Glutamatergic neuron (in vitro differentiated cells): ENCODE measurements at places on chromosomes 7 and 10. TPM values are rescaled to one million over a fixed set of nuclear protein-coding genes. Genes with fewer than 3 reads are reported as not detected.
A peak's percentile ranks its signal among the peaks of the same experiment; 100 is the strongest.

DNA sequence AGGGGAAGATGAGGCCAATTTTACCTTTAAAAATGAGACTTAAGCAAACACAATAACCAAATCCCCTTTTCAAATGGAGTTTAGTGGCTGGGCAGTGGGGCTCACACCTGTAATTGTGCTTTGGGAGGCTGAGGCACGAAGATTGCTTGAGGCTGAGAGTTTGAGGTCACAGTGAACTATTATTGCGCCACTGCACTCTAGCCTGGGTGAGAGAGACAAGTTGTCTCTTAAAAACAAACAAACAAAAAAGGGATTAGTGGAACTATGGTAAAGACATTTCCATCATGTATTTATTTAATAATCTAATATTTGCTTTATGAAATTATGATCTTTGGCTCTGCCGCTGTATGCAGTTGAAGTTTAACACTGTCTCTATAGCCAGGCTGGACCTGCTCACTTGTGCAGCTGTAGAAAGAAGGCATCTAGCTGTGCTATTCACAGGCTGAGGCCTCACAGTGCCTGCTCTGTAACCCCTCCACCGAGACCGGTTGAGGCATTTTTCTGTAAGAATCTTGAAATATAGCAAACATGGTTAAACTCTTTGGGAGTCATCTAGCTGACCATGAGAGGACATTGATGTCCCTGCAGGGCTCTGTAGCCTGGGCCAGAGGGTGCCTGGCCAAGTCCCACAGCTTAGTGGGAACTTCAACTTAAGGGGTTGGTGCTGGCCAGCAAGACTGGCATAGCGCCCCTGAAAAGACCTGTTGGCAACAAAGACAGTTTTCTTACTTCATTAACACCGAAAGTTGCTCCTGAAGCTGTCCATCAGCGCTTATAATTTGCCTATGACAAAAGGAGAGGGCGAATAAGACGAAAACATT is 131.8 kb downstream of the BMPER start:
- no peak for DNase-seq

- no peak for DNase-seq
Observed at GRCh38 chr7:132179080-132179430, 397.2 kb downstream of the PLXNA4 start.

DNA sequence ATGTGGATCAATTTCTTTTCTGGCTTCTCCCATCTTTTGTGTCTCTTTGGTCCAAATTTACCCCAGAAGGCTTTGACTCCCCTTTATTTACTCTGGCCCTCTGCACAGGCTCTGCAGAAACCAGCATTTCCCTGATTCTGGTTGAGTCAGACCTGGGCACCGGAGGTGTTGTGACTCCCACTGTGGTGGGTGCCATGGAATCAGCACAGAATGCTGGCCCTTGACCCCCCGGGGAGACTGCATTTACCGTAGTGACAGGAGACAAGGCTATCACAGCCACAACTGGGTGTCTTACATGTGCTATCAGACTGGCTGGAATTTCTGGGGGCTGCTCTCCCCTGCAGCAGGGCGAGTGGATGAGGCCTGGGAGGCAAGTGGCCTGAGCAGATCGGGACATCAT is 37.6 kb downstream of the PLXDC2 start:
- no peak for DNase-seq

- DNase-seq: no peak
Observed at GRCh38 chr7:86844608-86845007, 200.9 kb downstream of the GRM3 start.

DNA sequence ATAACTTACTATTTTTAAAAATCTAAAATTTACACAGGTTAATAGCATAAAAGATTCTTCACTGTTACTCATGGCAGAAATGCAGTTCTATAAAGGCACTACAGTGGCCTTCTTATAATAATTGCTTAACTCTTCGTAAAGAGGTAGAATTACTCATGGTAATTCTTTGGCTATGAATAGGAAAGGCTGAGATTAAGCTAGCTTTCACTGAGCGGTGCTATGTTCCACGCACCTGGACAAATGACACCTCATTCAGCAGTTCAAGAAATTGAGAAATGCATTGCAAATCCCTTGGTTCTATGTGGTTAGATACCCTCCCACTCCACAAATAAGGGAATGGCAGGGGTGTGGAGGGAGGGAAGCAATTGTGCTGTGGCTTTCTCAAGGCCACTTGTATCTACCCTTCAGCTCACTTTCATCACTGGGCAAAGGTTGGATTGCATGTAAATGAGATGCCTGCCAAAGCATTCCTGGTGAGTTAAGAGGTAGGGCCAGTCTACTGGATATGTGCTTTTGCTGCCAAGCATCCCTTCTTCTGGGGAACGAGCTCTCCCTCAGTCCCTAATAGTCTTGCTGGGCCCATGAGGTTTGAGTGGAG is 210.9 kb downstream of the TEX36 start:
- no peak for DNase-seq

- no peak for DNase-seq
Observed at GRCh38 chr7:74179935-74180604, 5.9 kb downstream of the EIF4H start.

DNA sequence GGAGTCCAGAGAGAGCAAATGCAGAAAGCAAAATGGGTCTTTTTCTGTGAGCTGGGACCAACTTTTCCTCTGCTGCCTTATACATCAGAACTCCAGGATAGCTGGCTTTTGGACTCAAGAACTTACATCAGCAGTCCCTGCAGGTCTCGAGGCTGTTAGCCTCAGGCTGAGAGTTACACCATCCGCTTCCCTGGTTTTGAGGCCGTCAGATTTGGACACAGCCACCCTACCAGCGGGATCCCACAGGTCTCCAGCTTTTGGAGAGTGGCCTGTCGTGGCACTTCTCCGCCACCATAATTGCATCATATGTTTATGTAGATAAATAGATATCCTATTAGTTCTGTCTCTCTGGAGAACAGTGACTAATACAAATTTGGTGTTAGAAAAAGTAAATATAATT is 64.2 kb downstream of the TRIL start:
- DNase-seq: no peak

- DNase-seq: no peak
Observed at GRCh38 chr7:34755008-34755407, 97.0 kb downstream of the NPSR1 start.

- peak; percentile 54 for DNase-seq
Observed at GRCh38 chr10:52644373-52645186, 128.0 kb downstream of the MBL2 start.

DNA sequence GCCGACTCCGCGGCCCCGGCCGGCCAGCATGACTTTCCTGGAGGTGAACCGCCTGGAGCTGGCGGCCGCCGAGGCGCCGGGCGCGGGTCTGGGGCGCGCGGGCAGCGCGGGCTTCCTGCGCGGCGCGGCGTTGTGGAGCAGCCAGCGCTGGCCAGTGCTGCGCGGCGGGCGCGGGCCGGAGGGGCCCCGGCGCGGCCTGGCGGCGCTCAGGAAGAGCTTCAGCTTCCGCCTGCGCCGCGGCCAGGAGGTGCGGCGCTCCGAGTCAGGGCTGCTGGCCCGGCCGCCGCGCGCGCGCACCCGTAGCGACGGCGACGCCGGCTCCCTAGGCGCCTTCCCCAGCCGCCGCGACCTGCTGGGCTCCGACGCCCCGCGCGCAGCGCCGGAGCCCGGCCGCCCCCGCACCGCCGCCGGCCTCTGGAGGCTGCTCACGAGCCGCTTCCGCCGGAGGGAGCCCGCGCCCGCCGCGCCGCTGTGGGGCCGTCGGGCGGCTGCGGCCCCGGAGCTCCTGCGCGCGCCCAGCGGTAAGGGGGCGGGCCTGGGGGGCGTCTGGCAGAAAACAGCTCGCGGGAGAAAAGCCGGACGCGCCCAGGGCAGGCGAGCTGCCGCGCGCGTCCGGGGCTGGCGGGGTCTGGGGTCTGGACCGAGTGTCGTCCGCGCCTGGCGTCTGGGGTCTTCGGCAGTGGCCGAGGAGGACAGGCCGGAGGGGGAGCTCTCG is 29.0 kb downstream of the AGAP3 start:
- DNase-seq: peak; percentile 51

- DNase-seq: no peak
Observed at GRCh38 chr7:47648275-47648925, 66.5 kb upstream of the TNS3 start.

DNA sequence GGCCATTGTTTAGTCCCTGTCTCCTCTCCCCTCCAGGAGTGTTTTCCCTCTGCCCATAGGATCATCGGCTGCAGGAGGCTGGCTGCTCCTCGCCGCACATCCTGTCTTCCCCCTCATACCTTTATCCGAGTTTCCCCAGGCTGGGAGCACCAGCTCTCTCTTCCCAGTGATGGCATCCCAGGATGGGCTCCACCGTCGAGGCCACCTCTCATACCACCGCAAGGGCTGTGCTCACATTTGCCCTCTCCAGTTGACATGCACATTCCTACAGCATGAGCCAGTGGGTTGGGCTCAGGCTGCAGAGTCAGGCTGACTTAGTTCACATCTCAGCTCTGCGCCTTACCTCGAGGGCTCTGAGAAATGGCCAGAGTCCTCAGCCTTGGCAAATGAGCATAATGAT is 12.1 kb downstream of the HKDC1 start:
- no peak for DNase-seq

DNA sequence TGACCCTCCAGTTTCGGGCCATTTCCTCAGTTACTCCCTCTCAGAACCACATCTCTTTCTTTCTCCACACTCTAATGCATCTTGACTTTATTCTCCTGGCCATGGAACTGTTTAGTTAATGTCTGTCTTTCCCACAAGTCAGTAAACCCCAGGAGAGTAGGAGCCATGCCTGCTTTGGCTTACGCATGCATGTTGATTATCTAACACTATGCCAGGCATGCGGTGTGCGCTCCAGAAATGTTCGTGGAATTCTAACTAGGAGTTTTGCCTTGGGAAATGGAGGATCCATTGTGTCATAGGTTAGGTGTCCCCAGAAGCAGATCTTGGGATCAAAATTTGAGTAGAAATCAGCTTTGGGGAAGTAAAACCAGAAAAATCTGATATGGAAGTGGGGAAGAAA is 308.9 kb downstream of the GRID1 start:
- DNase-seq: no peak

- no peak for DNase-seq
Observed at GRCh38 chr10:28326516-28327490, 23.9 kb upstream of the MPP7 start.

DNA sequence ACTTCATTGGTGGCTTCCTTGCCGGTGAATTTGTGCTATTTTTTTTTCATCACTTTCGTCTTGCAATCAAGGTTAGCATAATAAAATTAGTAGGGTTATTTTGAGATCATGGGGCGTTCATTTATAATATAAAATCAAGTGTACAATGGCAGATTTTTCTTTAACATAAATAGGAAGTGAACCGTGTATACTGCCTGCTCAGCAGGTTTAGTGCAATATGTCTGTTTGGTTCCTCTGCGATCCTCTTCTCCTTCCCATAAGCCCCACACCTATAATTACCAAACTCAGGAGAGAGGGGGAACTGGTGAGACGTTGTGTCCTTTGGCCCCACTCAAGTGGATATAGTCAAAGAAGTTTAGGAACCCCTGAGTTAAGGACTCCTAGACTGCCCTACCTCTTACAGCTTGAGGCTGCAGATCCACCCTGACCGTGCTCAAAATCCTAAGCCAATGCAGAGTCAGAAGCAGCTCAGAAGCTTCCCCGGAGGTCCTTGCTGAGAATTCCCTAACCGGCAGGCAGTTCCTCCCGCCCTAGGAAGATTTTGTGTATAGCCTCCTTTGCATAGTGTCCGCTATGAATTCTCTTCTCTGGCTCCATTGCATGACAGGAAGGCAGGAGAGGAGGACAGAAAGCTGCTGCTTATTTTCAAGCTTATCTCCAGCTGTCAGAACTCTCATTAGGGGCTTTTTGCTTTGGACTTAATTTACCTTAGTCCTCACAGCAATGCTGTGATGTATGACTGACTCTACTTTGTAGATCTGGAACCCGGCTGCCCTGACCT is 41.5 kb downstream of the PYROXD2 start:
- no peak for DNase-seq

DNA sequence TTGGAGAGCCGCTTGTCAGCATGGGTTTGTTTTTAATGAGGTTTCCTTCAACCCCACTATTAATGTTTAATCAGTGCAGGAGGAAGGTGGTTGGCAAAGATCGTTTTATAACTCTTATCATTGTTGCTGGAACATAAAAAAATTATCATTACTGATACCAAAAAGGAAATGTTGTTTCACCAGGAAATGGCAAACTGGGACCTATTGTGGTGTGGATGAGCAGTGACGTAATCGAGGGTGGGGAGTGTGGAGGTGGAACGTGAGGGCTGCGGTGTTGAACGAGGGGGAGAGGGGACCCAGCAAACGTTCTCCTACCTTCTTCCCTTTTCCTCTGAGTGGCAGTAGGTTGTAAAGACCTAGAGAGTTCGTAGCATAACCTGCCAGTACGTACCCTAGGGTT is 71.9 kb upstream of the TOMM7 start:
- DNase-seq: no peak

GRCh38 chr7:3578399-3578798 is 277.3 kb downstream of the SDK1 start:
- peak; percentile 34 for DNase-seq

DNA sequence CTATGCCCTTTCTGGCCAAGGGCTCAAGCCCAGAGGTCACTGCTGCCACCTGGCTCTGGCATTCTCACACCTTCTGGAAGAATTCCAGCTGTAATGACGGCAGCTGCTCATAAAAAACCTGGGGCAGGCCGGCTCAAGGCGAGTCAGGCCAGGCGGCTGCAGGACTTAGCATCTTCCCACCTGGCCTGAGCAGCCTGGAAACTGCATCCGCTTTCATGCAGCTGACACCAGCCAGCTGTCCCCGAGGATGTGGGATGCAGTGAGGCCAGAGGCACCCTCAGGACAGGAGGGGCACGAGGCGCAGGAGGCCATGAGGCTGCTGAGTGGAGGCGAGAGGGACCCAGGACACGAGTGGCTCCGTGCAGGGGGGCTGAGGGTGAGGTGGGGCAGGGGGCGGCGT is 47.5 kb upstream of the ADGRA1 start:
- DNase-seq: peak; percentile 50

- peak; percentile 3 for DNase-seq
Observed at GRCh38 chr10:132554053-132554990, 16.7 kb downstream of the INPP5A start.

DNA sequence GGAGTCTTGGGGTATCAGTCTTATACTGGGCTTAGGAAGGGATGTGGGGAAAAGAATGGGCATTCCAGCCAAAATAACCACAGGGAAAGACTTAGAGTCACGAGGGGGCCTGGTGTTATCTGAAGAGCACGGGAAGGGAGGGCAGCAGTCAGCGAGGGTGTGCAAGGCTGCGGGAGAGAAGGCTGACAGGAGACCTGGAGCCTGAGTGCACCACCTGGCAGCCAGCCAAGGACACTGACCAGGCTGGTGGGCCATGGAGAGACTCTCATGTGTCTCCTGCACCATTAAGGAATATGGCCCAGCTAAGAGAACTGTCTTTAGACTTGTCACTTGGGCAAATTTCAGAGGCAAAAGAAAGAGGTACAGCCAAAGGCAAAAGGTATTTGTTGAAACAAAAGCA is 69.6 kb downstream of the PKD1L1 start:
- no peak for DNase-seq

Gene GSDME
- 12.7 TPM for total RNA-seq

Gene FZD8
- 8.9 TPM for total RNA-seq

Gene PKD2L1
- total RNA-seq: 0.44 TPM

Gene ATG9B
- 9.4 TPM for total RNA-seq

Gene LIPN
- total RNA-seq: not detected

Gene IFIT3
- not detected for total RNA-seq

Gene OPN1SW
- total RNA-seq: not detected

Gene TLX1
- 14.3 TPM for total RNA-seq

Gene PILRA
- total RNA-seq: 12.5 TPM

Gene IGFBP3
- 0.17 TPM for total RNA-seq

Gene NUTM2E
- 0.86 TPM for total RNA-seq

Gene SUV39H2
- total RNA-seq: 15.1 TPM

Gene SAMD9L
- not detected for total RNA-seq
